ENCODE measurements at places on chromosomes 4 and X.

DNA sequence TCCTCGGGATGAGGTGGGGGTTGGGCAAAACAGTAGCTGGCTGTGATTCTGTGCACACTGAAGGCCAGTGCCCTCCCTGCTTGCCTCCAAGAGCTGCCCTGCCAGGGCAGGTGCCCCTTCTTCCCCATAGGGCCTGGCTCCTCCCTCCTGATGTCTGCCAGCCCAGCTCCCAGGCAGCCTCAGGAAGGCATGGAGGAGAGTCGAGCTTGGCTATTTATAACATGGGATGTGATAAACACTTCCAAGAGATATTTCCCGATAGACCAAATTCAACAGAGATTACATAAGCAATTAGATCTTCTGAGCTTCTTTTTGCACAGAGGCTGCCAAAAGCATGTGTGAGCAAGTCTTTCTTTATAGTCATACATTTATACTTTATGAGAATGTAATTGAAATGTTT lies 45.3 kb upstream of the PJA1 start:
- no peak for DNase-seq

- no peak for DNase-seq
These were observed 221.7 kb downstream of the ARHGAP24 start for GRCh38 chr4:85696661-85697060.

GRCh38 chr4:123939621-123940020 lies 543.0 kb downstream of the SPRY1 start:
- DNase-seq, result no peak

DNA sequence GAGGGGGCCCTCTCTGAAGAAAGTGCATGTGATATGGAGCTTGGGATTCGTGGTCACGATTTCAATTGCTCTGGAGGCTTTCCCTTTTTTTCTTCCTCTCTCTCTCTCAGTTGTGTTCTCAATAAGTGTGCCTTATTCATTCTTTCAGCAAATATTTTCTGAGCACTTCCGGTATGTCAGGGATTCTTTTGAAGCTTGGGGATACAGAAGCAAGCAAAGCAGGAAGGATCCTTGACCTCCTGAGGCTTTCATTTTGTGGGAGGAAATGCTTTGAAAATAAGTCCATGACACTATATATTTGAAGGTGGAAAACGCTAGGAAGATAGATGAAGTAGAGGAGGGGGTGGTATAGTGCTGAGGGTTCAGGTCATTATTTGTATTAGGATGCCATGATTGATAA lies 12.6 kb upstream of the GABRE start:
- no peak for DNase-seq

GRCh38 chr4:127049526-127049925 lies 583.2 kb upstream of the INTU start:
- no peak for DNase-seq

- DNase-seq, result no peak
These were observed 134.1 kb downstream of the KLHL34 start for GRCh38 chrX:21524008-21524407.

DNA sequence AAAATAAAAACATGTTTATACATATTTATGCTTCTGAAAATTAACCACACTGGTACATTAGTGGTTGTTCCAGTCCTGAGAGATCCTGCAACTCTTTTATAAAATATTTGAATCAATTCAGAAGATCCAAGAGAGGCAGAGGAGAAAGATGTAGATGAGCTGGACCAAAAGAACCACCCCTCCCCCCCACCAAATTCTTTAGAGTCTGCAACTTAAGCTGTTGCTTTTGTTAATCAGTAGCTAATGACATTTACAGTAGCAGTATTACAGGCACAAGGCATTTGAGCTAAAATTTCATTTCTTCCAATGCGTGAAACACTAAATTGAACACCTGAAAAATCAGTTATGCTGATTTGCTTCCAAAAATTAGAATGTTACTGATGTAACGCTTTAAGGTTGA lies 61.5 kb downstream of the PDK3 start:
- DNase-seq, result no peak

GRCh38 chr4:42750091-42750490 lies 93.2 kb upstream of the ATP8A1 start:
- DNase-seq, result no peak

DNA sequence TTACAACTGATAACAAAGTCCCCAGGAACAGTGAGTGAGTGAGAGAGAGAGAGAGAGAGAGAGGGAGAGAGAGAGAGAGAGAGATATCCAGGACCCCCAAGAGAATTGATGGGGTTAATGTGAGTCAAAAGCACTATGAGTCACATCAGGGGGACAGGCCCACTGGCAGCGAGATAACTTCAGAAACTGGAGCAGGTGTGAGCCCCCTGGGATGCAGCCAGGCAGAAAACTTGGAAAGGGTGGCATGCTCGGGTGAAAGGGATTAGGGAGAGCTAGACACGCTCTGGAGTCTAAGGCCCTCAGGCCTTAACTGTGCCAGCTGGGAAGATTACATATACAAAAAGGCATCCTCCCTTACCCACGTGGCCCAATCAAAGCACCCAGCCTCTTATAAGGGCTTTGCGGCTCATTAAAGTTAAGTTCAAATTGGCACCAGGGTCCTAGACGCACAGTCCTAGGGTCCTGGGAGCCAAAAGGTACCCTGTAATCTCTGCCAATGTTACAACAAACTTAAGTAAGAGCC lies 841 bp downstream of the ACOT9 start:
- peak; percentile 80 for DNase-seq

DNA sequence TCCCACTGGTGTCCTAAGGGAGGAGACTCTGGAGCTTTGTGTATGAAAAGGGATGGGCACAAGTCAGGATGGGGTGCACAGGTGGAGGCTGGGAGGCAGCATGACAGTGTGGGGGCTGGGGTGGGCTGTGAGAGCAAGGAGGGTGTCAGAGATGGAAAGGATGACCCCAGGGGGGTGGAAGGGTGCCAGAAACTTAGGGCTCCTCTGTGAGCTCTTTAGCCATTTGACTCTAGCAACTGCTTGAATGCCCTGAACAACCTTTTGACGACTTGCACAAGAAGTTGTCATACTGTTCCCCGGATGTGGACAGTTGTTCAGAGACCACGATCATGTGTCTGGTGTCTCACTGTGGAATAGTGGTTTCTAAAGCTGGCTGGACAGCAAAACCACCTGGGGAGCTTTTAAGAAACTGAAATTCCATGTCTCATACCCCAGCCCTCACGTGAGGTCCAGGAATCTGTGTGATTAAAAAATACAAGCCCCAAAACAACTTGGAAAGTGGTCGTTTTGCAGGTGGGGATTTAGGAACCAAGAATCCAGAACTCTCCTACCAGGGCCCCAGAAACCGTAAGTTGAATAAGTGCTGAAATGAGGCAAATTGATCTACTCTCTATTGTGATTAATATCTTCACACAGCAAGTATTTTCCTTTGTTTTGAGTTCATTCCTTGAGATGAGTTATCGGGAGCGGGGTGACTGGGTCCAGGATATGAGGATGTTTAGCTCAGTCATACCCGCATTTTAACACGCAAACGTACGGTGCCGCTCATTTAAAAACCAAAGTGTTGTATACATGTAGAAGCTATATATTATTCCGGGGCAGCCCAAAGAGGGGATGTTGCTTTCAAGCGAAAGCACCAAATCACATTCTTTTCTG lies 3.4 kb downstream of the RHOH start:
- no peak for DNase-seq

DNA sequence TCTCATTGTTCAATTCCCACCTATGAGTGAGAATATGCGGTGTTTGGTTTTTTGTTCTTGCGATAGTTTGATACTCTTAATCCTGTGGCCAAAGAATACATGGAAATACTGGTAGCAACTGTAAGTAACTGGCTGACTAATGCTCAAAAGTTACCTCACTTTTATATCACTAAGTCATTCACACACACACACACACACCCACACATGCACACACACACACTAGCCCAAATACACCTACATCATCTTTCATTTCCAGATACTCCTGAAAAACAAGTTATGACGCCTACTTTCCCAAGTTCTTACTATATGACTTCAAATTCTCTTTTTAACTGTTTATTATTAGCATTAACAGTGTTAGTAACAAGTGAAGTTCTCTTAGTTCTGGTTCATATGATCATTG lies 101.3 kb downstream of the DCHS2 start:
- no peak for DNase-seq

- no peak for DNase-seq
These were observed 69.0 kb upstream of the SPANXN1 start for GRCh38 chrX:145178268-145178667.

GRCh38 chrX:151722241-151722846 lies 6.5 kb downstream of the FATE1 start:
- peak; percentile 58 for DNase-seq

- DNase-seq, result no peak
These were observed 133.3 kb upstream of the MBNL3 start for GRCh38 chrX:132622130-132622529.

DNA sequence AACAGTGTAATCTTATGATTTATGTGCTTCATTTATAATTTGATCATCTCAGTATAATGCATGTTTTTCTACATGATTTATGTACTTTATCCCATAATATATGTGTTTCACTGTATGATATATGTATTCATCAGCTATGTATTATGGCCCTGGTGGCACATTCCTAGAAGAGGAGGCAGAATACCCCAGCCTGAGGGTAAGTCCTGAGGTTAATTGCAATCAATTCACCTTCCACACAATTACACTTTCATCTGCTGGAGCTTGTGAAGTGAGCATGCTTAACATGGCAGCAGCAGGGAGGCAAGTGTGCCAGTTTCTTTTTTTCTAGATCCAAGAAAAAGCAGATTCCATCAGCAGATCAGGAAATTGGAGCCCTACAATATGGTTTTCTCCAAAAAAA lies 81.2 kb downstream of the CXXC4 start:
- no peak for DNase-seq

DNA sequence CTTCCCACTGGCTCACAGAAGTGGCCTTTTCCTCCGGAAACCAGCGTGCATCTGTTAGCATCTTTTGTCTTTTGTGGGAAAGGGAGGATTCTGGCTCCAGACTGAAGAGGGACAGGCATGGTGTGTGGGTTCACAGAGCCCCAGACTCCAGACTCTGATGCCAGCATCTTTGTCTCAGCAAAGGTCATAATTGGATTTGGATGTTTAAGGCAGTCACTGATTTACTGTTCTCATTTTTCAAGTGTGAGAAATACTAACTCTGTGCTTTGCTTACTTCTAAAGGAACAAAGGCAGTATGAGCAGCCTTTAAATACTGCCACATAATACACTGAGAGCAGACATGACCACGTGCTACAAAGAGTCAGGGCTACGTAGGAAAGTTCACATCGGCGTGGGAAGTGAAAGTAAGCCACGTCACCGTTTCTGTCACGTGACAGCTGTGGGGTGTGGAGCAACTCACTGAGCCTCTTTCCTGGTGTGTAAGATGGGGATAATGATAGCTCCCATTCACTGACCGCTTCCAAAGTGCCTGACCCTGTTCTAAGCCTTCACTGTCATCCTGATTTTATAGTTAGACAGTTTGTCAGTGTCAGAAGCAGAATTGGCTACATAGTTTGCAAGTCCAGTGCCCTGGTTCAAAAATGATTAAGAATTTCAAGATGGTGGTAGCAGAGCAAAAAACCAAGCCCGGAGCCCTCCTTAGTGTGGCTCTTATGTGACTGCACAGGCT lies 24.8 kb upstream of the TMSB4X start:
- DNase-seq, result peak; percentile 94

DNA sequence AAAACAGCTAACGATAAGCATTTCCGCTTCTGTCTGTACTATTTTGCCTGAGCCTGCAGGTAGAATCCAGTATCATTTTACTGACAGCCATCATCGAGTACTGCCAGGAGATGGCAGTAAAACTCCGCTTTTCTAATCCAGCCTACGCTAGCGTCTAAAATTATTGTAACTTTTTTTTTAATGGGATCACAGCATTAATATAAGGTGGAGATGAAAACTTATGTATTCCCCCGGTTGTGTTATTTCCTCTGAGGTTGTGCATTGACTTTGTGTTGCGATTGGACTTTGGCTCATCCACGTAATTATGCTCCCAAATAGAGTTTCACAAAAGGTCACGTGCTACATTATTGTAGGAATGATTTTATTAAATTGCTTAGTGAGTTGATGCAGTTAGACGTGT lies 248.1 kb downstream of the C4orf33 start:
- DNase-seq, result no peak

DNA sequence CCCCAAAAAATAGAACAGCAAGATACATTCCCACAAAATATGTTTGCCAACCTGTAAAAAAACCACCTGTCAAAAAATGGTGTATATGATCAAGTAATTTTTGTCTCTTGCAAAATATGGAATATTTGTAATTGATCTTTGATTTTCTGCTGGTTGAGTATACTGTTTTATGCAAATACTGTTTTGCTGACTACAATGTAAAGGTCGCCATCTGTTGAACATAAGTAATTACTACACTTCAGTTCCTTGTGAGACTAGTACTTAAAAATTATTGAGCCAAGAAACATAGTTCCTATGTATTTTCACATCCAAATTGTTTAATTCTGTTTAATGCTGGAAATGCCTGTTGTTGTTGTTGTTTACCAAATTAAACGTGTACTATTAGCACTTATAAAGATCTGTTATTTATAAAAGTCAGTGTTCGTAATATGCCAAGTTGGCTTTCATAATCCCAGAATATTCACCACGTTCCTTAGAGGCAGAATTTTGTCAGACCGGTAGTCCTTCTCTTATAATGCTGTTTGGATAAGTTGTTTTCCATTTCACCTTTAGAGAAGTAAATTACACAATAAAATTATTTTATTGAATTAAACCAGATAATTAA lies 144.2 kb downstream of the PDLIM5 start:
- no peak for DNase-seq

GRCh38 chr4:110518889-110519490 lies 43.0 kb downstream of the ENPEP start:
- no peak for DNase-seq

DNA sequence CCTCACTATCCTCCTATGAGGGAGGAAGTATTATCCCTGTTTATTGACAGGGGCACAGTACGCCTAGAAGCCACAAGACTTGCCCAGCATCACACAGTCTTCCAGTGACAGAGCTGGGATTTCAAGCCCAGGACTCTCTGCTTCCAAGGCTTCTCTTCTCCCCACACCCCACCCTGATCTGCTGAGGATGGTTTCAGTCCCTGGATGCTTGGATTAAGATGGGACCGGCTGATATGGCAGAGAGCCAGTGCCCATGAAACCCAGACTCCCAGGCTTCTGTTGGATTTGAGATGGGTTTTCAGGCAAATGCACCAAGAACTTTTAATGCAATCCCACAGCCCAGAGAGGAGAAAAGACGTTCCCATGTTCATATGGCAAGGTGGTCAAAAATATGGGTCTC lies 23.2 kb downstream of the EFNB1 start:
- DNase-seq, result no peak
